NCI-H345 (cell line): ENCODE measurements at places on chromosomes 3 and 15.

DNA sequence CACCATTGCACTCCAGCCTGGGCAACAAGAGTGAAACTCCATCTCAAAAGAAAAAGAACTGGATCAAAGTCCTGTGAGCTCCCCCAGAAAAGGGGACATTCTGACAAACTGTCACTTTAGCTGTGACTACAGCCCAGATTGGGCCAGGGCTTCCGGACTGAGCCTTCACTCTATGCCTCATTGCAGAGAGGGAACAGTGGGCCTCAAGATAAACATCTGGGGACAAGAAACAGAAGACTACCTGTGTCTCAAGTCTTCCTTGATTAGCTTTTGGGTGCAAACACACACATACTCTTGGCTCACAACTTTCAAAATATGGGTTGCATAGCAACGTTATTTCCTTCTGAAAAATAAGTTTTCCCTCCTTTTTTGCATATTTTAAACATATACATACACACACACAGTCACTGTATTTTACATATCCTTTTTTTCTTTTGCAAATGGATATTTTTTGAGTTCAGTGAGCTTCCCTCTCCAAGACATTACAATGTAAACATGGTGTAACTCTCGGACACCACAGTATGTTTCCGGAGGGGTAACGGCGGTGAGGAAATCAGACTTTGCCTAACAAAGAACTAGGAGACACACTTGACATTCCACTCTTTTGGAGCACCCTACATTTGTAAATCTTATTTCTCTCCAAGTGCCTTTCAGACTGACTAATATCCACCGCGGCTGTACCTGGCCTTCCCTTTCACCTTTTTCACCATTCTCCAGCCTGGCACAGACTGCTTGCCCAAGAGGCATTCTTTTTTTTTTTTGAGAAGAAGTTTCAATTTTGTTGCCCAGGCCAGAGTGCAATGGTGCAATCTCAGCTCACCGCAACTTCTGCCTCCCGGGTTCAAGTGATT is 3.5 kb downstream of the TKT start:
- DNase-seq, result no peak

DNA sequence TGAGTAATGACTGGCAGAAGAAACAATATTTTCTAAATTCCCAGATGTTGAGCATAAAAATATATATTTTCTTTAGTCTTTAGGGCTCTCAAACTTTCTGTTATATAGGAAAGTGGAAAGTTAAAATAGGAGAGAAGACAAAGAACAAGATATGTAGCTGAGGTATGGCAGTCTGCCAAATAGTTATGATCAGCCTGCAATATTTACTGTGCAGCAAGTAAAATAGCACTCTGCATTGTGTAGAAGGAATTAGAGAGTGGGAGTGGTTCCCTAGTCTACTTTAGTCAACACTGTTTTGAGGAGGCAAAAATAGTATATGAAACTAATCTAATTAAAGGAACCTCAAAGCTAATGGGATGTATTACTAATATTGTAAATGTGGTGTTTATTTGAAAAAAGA is 978.1 kb upstream of the ALCAM start:
- DNase-seq, result peak; percentile 23

GRCh38 chr3:165459924-165460835 is 264.0 kb upstream of the SLITRK3 start:
- no peak for DNase-seq

DNA sequence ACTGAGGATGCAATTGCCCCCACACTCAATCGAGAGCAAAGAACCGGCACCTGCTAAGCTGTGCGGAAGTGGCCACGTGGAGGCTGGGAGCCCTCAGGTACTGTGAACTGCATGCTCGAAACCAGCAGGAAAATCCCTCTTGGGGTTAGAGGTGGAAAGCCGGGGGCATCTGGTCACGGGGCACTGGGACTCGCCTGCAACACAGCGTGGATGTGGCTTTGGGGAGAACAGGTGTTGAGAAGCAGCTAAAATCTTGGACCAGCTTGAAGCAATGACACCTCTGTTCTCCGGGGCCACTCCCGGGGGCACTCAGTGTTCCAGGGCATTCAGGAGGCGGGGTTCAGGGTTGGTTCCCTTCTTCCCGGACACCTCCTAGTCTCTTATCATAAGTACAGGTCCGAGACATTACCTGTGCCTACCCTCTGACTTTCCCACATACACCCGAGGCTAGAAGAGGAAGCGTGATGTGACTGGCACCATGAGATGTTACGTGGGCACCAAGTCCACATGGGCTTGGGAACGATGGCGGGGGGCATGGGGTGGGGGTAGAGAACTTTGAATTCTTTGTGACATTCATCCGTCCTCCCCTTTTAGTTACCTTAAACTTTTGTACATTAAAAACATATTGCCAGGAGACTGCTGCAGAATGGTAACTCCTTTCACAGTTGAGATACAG is 172.0 kb downstream of the ADAMTS17 start:
- no peak for DNase-seq

DNA sequence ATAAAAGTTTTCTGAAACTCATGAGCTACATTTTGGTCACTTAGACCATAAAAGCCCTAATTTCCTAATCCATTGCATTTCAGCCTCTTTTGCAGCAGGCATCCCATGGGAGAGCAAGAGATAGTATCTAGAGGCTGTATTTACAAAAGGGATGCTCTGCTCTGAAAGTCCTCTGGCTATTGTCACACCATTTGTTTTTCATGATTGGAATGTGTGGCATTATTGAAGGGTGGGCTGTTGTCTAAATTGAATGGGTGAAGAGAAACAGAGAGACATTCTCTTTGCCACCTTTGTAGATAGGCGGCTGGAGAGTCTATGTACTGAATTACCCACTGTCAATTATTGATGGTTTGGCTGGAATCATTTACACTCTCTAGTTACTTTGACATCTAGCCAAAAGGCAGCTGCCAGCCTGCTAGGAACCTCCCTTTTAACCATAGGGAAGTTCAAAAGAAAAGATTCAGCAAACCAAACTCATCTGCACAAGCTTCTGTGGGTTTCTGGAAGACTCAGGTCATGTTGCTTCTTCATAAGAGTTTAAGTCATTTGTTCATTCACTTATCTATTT is 89.8 kb upstream of the RARB start:
- no peak for DNase-seq

DNA sequence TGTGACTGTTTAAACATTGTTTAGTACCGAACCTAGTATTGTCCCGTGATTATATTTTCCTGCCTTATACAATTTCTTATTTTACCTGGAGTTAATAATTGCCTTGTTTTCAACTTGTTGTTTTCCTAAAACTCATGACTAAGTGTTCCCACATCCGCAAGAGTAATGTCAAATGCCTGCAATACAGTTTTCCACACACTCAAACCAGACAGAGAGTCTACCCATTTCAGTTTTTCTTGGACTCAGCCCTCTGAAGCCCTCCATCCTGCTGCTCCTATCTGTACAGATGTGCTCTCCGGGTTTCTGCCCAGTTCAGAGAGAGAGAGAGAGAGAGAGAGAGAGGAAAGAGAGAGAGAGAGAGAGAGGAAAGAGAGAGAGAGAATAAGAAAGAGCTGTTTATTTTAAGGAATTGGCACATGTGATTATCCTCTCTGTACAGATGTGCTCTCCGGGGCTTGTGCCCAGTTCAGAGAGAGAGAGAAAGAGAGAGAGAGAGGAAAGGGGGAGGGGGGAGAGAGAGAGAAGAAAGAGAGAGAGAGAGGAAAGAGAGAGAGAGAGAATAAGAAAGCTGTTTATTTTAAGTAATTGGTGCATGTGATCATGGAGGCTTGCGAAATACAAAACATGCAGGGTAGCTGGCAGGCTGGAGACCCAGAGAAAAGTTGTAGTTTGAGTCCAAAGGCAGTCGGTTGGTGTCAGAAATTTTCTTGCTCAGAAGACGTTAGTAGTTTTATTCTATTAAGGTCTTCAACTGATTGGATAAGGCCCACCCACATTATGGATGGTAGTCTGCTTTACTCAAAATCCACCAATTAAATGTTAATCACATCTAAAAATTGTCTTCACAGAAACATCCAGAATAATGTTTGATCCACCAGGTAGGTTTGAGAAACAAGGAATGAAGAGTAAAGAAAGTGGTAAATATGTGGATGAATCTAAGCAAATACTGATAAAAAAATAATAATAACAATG is 104.1 kb upstream of the GOLGA8J start:
- DNase-seq, result no peak

DNA sequence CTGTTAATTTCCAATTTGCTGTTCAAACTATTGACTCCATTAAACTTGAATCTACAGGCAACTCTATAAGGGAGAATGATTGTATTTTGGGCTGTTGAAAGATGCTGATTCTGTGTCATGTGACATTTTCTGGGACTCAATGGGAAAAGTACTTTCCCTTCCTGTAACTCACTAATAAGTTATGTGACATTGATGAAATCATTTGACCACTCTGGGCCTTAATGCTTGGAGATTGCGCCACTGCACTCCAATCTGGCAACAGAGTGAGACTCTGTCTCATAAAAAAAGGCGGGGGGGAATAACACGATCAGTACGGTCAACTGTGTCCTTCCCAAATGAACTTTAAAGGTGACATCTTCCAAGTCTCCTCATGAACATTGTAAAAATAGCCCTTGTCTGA is 215.2 kb upstream of the SGO1 start:
- DNase-seq, result no peak

DNA sequence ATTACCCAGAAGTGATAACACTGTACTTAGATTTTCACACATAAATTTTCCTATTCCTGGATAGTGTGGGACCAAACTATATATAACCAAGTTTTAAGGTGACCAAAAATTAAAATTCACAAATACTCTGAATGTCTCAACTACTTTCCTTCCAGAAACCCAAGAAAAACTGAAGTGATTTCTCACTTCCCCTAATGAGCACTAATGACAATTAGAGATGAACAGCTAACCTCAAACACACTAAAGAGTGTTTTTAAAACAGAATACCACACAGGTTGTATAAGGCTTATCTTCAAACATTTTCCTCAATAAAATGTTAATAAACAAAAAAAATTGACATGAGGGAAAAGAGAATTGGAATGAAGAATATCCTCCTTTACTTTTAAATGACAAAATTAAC is 188.2 kb downstream of the ZBTB20 start:
- DNase-seq, result no peak

- no peak for DNase-seq
Measured at GRCh38 chr3:149010504-149010951, 19.2 kb downstream of the GYG1 start.

DNA sequence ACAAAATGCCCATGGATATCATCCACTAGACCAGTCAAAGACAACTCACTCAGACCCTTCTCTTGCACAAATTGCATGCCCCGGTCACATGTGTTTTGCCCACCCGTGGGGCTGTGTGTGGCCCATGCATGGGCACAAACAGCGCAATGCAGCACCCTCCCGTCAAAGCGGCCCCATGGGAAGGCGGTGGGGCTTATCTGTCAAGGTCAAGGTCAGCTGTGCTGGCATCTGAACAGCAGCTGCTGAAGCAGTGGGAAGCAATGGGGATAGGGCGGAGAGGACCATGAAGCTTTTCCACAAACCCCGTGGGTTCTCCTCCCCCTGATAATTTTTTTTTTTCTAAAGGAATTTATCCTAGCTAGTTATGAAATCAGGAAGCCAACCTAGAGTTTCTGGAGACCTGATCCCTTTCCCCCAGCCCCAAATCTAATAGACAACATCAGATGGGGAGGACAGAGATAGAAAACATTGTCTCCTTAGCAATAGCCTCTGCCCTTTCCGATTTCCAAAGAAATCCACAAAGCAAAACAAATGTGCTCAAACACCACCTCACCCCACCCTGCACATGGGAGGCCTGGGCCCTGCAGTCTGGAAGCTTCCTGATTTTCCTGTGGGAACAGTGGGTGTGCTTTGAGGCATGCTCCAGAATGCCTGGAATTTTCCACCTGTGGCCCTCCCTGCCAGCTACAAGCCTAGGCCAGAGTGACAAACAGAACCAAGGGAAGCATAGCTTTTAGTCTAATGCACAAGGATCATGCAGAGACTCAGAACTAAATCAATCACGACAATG is 84.4 kb downstream of the BDH1 start:
- no peak for DNase-seq

GRCh38 chr3:183554377-183554776 is 1.1 kb downstream of the KLHL6 start:
- no peak for DNase-seq

DNA sequence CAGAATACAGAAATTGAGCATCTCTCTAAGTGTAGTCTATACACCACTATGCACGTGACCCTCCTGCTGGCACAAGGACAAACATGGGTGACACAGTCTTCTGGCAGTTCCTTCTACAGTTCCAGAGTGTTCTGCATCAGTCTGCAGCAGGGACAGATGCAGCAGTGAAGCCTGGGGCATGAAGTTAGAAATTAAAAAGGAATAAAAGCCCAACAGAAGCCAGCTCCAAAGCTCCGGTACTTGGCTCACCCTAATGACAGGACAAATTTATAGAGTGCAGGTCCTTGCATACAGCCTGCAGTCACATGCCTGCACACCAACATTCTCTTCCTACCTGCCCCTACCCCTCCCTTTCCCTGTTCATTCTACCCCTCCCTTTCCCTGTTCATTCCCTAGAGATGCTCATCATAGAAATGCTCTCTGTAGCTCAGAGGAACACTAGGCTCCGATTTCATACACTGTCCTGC is 15.0 kb downstream of the UACA start:
- DNase-seq, result no peak

- DNase-seq, result no peak
Measured at GRCh38 chr15:81244306-81244705, 47.6 kb downstream of the IL16 start.

DNA sequence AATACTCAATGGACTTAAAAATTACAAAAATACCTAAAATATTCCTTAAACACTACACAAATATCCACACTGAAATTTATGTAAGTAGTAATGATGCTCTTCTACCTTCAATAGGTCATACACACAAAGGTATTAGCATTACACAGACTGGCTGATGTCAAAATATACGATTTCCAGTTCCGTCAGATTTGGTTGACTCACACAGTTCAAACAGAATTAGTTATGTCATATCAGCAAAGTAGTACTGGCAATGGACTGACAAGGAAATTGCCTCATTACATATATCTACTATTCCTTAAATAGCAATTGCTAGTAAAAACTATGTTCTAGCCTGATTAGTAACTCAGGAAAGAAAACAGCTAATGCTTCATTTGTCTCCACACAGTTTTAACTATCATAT is 70.8 kb downstream of the ADAM10 start:
- DNase-seq, result no peak

DNA sequence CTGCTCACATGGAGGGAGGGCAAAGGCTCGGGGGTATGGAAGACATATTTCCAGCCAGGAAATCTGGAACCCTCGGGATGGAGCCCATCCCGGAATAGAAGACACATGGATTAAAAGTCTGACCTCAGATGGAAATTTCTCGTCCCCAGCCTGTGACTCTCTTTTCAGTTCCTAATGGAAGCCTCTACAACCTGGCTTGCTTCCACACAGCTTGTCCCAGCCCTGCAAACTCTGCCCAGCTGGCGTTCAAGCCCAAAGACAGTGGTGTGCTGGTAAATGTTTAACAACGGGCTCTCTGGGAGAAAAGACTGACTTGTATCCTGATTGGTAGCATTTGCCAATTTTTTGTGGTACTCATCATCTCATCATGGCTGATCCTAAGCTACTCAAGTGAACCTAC is 35.6 kb upstream of the TLE3 start:
- no peak for DNase-seq

GRCh38 chr3:122668930-122669730 is 11.5 kb upstream of the PARP14 start:
- DNase-seq, result no peak
